ENCODE measurements at places on chromosomes 3 and 15.

GRCh38 chr3:15295506-15295905 lies 36.9 kb downstream of the SH3BP5 start:
- no peak for DNase-seq

- DNase-seq = no peak
Observed at GRCh38 chr15:50676799-50677483, 9.7 kb downstream of the TRPM7 start.

GRCh38 chr3:11612515-11613188 lies 31.1 kb downstream of the VGLL4 start:
- DNase-seq = no peak

DNA sequence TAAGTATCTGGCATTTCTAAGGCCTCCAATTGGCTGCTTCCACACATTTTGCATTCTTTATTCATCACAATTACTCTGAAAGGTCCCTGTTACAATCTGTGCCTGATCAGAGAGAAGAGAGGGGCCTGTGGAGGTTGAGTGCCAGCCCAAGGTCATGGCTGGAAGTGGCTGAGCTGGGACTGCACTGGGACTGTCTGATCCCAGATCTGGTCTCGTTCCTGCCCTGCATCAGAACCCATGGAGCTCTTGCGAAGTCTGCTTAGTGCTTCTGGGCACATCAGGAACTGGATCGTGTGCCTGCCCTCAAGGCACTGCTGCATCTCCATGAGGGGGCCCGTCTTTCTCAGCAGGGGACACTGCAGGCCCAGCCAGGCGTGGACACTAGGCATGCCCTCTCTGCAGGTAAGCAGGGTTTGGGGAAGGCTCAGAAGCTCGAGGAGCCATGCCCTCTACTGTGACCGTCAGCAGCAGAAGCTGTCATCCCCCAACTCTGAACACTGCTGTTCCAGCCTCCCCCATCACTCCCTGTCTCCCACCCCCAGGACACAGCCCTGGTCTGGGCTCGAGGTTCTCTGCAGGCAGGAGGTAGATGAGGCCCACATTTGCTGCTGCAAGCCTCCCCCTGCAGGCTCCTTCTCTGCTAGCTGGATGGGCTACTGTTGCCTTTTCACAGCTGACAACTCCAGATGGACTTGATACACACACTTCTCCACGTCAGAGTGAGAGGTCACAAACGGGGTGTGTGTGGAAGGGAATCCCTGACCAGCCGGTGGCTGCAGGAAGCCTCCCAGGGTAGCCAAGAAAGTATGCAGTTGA lies 96.5 kb upstream of the PRR23E start:
- no peak for DNase-seq

DNA sequence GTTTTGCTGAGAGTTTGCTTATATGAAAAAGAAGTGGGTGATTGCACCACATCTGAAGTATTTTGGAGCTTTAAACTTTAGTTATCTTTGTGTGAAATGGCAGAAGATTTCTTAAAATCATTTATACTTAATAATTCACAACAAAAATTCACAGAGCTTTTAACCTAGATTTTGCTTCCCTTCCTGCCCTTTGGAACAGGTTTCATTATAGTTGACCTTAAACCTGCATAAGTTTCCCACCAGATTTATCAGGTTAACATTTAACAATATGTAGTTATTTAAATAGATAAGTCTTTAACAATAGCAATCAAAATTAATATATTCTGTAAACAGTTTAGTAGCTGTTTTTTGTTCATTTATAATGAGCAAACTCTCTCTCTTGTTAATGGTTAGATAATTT lies 30.3 kb downstream of the CADM2 start:
- DNase-seq = no peak

Data from stimulated activated CD4-positive, alpha-beta T cell treated with anti-CD3 and anti-CD28 coated beads, Interleukin-15, amount 100 ng/mL, for 48 hours (primary cell).